ENCODE measurements at places on chromosomes 11 and 22.

DNA sequence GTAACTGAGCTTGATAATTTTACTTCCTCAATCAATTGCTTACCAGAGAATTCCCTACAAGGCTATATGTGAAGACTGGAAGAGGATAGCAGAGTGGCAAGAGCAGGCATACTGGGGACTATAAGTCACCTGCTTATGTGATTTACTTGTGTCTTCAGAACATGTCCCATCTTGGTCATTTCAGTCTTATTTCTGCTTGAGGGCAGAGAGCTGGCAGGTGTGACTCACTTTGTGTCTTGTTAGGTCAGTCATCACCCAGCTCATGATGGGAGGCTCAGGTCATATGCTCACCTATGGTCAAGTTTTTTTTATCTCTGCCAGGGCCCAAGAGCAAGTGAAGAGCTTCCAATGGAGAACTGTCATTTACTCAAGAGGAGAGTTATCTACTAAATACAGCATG lies 6.2 kb downstream of the SRSF8 start:
- no peak for DNase-seq

- no peak for DNase-seq
Measured at GRCh38 chr22:23536821-23537345, 43.2 kb downstream of the IGLL1 start.

DNA sequence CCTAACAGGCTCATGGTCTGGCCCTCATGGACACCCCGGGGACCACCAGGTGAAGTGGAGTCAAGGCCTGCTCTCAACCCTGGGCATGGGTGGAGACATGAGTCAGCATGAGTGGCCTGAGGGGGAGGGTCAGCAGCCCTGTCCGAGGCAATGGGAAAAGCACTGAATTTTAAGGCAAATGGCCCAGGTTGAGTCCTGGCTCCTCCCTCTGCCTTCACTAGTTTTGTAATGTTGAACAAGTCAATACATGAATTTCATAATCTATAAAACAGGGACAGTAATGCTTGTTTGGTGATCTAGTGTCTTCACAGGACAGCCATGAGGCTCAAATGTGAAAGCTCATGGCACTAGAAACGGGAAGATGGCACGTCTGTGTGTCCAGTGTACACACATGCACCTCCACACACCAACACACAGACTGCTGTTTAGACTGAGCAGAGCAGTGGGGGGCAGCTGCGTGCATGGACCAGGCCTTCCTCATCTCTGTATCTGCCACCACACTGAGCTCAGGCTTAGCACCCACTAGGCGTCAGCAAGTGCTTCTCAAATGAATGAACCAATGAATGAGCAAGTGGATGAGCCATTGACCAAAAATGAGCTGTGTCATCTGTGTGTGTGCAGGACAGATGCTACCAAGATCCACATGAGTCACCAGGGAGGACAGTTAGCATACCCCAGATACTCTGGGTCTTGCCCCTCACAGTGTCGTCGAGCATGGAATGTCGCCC lies 63.4 kb downstream of the NRXN2 start:
- peak; percentile 93 for DNase-seq

DNA sequence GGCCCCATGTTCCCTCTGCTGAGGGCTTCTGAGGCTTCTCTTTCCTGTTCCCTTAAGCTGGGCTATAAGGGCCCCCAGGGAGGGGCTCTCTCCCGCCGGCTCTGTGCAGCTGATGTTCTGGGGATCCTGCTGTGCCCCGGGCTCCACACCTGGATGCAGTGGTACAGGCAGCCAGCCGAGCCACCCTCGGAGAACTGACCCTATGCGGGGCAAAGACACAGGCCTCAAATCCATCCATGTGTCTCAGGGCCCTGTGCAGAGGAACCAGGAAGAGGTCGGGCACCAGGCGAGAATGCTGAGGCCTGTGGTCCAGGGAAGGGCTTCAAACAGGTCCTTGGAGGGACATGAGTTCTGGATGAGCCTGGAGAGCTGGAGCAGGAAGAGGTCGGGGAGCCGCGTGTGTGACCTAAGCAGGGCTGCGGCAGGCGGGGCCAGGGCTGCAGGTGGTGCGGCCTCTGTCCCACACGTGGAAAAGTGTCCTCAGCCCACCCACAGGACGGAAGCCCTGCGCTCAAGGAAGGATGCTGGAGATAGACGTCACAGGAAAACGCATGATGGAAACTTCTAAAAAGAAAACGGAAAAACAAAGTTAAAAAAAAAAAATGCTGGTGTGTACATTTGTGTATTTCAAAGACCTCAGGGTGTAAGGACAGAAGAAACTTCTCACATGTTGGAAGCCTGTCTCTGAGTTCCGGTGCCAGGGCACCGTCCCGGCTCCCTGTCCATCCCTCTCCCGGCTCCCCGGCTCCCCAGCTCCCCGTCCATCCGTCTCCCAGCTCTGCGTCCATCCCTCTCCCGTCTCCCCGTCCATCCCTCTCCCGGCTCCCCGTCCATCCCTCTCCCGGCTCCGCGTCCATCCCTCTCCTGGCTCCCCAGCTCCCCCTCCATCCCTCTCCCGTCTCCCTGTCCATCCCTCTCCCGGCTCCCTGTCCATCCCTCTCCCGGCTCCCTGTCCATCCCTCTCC lies 1149.2 kb downstream of the BRD1 start:
- DNase-seq: no peak

DNA sequence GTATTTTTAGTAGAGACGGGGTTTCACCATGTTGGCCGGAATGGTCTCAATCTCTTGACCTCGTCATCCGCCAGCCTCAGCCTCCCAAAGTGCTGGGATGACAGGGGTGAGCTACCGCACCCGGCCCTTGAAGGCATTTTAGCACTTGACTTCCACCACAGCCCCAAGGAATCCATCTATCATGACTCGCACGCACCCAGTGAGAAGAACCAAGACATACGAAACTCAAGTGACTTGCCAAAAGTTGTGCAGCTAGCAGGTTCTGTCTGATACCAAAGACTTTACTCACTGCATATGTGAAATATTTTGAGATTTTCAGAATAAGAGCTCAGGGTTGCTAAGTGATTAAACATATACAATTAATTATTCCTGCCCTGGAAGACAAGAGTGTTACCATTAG lies 21.0 kb downstream of the FLI1 start:
- no peak for DNase-seq

- DNase-seq: no peak
Measured at GRCh38 chr22:43974028-43974545, 18.8 kb downstream of the SAMM50 start.

GRCh38 chr11:118921121-118921928 lies 4.4 kb downstream of the BCL9L start:
- peak; percentile 69 for DNase-seq

DNA sequence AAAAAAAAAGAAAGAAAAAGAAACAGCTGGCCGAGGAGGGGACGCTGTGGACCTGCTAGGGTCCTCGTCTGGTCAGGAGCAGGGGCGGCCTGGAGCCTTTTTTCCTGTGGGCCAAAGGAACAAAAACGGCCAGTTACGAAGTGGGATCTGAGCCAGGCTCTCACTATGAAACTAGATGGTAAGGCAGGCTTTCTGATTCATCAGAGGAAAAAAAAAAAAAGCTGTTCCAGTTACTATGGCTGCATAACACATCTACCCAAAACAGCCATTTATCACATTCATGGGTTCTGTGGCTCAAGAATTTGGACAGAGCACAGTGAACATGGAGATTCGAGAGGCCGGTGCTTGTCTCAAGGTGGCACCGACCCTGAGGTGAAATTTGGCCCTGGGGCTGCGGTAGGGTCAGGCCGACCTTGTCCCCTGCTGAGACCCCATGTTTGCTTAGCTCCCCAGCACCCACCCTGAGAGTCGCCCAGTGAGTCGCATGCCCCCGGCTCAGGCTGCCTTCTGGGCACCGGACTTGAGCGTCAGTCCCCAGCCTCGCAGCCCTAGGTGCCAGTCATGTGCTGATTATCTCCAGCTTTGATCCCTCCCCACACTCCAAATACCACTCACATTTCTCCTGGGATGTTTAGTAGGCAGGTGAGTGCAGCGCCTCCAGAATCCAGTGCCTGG lies 34.2 kb downstream of the MRGPRD start:
- no peak for DNase-seq

GRCh38 chr22:31341386-31342088 lies 4.6 kb downstream of the PATZ1 start:
- DNase-seq: no peak

- no peak for DNase-seq
Measured at GRCh38 chr22:29171721-29172120, 34.0 kb upstream of the EMID1 start.

DNA sequence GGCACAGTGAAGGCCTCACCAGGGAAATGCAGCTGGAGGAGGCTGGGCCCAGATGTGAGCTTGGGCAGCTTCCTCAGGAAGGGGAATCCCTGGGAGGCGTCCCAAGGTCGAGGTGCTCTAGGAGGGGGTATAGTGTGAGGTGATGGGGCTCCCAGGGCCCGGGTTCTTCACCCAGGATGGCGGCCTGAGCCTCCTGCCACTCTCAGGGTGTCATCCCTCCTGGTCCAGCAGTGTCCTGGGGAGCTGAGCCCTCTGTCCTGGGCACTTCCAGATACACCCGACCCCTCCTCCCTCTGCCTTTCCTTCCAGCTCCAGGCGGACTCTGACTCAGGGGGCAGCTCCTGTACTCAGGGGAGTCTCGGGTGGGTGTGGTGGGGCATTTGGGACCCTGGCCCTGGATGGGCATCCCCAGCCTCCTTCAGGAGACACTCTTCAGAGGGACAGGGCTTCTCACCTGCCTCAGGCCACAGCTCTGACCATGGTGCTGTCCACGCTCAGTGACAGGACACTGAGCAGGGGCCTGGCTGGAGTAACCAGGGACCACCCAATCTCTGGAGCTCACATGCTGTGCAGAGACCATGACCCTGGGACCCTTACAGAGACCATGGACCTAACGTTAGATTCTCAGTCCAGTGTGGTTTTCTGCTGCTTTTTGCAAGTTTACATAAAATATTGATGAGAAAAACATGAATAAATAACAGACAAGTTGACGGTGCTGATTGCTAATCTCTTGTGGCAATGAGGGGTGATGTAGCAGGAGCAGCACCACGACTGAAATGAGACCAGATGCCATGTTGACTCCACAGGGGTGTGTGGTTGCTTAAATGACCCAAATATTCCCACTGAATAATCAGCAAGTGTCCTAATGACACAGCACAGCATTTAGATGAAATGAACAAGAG lies 101.9 kb downstream of the GGTLC2 start:
- DNase-seq: no peak

- DNase-seq: peak; percentile 25
Measured at GRCh38 chr11:102458548-102458947, 6.0 kb upstream of the TMEM123 start.

DNA sequence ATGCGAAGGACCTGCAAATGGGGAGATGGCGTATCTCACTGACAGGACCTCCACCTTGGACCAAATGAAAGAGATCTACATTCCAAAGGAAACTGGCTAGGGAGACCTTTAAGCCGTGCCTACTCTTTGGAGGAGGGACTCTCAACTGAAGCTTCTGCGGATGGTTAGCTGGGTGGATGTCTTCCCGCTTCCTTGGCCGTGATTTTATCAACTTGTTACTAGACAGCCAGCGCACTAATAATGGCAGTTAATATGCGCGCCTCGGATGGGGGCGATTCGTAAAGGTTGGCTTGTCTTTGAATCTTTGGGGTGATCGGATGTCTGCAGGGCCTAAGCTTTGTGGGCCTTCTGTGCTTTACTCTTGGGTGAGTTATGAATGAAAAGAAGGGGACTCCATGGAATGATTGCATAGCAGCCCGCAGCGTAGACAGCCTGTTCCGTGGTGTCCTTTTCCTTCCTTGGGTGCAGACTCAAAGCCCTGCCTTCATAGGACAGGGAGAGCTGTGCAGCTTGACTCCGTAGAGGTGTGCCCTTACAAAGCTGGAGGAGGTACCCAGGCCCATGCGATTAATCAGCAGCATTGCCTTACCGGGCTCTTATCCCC lies 1.5 kb downstream of the ZNRF3 start:
- no peak for DNase-seq

GRCh38 chr11:87453531-87454089 lies 415.9 kb downstream of the TMEM135 start:
- no peak for DNase-seq

DNA sequence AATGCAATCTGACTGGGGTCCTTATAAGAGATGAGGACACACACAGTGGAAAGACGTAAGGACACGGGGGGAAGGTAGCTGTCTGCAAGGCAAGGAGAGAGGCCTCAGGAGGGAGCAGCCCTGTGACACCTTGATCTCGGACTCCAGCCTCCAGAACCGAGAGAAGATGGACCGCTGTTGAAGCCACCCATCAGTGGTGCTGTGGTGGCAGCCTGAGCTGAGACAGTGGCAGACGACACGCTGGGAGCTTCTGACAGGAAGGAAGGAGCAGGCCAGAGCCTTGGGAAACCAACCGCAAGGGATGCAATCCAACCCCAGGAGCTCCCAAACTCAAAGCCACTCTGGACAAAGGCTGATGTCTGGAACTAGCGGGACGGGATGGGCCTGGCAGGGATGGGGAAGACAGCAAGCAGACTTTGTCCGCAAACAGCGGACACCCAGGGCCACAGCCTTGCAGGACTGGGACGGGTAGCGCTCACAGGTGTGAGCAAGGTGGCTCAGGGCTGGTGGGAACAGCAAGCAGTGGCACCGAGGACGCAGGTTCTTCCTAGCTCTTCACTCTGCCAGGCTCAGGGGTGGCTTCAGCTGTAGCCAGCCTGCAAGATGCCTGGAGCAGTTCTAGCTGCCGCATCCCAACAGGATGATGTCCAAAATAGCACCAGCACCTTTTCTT lies 10.9 kb downstream of the LTO1 start:
- no peak for DNase-seq

DNA sequence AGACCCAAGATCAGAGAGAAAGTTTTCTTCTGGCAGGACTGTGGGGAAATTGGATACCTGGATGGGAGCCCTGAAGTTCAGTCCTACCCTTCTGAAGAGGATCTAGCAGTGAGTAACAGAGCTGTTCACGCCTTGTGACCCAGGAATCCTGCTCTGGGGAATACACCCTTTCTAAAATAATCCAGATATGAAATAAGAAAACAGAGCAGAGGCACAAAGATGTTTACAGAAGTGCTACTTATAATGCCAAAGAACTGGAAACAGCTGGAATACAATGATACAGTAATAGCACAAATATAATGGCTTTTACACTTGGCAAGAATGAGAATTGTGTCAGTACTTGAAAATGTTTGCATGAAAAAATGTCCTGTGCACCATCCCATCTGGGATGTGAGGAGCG lies 304.0 kb upstream of the NARS2 start:
- DNase-seq: no peak

- peak; percentile 67 for DNase-seq
Measured at GRCh38 chr22:37267661-37268413, 14.5 kb upstream of the CYTH4 start.

DNA sequence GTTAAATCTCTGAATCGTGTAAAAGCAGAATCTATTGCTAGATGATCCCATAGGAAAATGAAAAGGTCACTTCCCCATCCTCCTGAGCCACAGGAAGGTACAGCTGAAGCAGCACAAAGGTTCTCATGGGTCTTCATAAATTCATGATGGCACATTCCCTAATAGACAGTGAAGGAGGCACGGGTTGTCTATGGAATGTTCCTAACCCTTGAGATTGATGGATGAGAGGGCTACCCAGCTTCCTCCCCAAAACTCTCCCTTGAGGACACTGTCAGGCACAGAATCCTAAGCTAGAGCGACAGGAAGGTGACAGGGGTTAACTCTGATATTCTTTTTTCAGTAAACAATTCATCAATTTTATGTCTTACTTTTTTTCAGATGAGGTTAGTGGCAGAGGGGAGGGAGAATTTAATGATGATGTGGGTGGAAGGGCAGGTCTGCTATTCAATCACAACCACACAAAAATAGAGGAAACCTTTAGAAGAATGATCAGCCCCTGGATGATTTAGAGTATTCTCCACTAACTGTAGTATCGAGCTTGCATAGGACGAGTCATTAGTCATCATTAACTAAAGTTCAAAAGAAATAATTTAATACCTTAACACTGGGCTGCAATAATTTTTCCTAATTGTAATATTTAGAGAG lies 33.1 kb downstream of the SEZ6L start:
- no peak for DNase-seq

GRCh38 chr22:38699143-38699542 lies 1.6 kb downstream of the JOSD1 start:
- DNase-seq: no peak
